ENCODE measurements at places on chromosomes 1 and 21.

GRCh38 chr1:3331564-3331963, 122.9 kb upstream of the ARHGEF16 start:
- DNase-seq, result no peak

- no peak for DNase-seq
Observed at GRCh38 chr1:62875676-62876075, 91.7 kb downstream of the ATG4C start.

GRCh38 chr1:210272666-210273065, 40.1 kb downstream of the SERTAD4 start:
- DNase-seq, result no peak

DNA sequence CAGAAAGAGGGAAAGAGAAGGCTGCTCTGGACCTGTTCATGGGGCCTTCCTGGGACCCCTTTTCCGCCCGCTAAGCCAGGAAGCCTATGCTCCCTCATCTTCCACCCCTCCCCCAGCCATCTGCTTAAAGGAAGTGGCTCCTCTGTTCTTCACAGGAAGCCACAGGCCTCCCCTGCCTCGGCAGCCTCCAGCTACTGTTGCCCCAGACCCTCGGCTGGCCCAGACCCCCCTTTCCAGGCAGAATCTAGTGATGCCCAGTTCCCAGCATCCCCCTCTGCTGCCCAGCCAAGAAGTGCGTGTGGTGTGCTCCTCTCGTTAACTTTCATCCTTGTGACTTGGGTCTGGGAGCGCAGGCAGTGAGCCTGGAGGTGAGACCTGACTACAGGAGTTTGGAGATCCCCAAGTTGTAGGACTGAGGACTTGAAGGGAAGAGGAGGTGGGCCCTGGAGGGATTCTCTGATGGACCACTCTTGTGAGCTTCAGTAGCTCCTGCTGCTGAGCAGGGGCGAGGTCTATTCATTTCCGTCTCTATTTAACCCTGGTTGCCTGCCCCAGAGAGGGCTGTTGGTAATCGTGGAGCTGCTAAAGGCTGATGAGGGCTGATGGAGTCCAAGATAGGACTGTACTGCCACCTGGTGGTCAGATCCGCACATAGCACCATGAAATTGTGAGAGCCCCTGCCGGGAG, 9.1 kb downstream of the IFI6 start:
- peak; percentile 86 for DNase-seq

DNA sequence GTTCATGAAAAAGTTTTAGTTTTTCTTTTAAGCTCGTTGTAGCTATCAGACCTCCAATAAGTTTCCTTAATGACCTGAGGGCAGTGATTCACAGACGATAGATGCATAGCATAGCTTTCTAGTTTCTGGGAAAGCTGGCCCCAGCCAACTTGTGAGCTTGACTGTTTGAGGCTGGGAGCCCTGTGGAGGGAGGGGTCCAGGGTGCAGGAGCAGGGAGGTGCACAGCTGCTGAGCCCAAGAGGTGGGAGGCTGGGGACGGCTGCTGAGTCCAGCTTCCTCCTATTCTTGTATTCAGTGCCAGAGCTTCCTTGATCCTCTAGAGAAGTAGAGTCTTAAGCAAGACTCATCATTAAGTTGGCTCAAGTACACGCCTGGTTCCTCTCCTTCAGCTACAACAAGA, 11.0 kb upstream of the AVPR1B start:
- no peak for DNase-seq

DNA sequence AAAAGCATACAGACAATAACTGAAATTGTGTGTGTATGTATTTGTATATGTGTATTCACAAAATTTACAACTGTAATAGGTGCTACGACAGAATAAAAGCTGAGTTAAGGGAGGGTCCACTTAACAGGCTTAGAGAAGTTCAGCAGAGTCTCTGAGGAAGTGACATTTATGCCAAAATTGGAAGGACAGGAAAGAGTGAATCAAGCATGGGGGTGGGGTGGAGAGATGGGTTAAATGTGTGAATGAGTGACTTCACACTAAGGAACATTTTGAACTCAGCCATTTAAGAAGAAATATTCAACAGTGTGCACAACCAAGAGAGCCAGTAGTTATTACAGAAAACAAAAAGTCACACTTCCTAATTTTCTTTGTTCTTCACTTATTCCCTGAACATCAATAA, 53.8 kb upstream of the RGS1 start:
- no peak for DNase-seq

- DNase-seq, result no peak
Observed at GRCh38 chr1:206419783-206420182, 50.5 kb upstream of the IKBKE start.
